NCI-H1417 treated with DMSO at 0.1 percent for 48 hours (cell line): ENCODE measurements at places on chromosomes 16 and 17.

DNA sequence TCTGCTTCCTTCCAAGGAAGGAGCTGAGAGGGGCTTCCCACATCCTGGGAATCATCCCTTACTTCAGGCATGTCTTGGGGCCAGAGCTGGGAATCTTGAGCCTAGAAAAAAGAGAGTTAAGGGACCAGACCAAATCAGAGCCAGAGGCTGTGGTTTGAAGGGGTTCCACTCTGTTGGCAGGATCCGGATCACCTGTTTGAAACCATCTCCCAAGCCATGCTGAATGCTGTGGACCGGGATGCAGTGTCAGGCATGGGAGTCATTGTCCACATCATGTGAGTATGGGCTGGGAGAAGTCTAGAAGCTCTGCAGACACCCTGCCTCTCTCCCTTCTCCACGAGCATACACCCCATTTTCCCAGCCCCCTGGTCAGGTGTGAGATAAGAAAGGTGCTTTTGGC lies 9.7 kb downstream of the PSMB3 start:
- DNase-seq, result no peak

DNA sequence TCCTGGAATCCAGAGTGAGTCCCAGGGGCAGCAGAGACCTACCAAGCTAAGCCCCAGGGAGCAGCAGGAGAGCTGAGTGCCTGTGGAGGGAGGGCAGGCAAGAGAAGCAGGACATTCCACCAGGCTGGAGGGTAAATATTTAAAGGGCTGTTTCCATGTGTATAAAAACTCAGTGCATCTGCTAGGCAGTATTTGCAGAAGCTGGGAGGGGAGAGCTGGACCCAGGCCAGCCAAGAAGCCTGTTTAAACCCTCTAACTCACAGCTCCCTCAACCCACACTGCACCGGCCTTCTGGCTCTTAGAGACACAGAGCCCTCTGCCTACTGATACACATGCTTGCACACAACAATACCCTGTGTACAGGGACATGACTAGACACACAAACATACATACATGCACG lies 22.5 kb upstream of the TMEM132E start:
- DNase-seq, result no peak

DNA sequence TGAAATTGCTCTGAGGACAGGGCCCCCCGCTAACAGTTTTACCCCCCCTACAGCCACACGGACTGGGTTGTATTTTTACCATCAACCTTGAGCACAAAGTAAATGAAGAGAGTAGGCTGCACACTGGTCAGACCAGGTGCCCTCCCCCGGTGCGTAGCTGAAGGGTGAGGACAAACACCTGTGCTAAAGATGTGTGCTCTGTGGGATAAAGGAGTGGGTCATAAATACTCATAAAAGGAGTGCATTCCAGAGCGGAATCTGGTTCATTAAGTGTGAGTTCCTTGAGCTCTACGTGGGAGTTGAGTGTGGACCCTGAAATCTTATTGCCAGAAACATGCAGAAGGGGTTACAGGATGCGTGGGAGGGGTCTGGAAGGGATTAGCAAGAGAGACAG lies 217.0 kb downstream of the CCDC182 start:
- peak; percentile 37 for DNase-seq

GRCh38 chr16:11084876-11085485 lies 140.6 kb downstream of the CLEC16A start:
- no peak for DNase-seq
